IMR-90 (cell line): ENCODE measurements at places on chromosomes 2 and 18. TPM values are rescaled to one million over a fixed set of nuclear protein-coding genes. Genes with fewer than 3 reads are reported as not detected.

- peak; percentile 73 for DNase-seq
These were observed 50.3 kb upstream of the TLK1 start for GRCh38 chr2:171210864-171211431.

The PLEKHA3 gene
- 3.9 and 5.0 TPM in 2 replicates for total RNA-seq

DNA sequence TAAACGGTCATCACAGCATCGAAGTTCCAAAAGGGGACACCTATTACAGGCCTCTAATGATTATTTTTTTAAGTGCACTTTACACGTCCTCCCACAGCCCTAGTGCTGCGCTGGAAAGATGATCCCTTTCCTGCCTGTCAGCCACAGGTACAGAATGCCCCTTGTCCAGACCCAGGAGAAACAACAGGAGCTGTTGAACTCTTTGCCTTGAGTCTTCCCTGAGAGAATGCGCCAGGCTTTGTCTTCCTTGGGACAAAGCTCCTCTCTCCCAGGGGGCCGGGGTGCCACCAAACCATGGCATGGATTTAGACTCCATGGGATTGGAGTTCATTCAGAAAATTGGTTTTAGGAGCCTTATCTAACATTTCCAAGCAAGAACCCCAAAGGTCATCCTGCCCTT is 319.0 kb upstream of the SOX11 start:
- DNase-seq: no peak

- no peak for DNase-seq
These were observed 448.6 kb downstream of the BCL11A start for GRCh38 chr2:60104514-60105505.

The NEB gene
- under 0.01 TPM in 2 replicates for total RNA-seq

DNA sequence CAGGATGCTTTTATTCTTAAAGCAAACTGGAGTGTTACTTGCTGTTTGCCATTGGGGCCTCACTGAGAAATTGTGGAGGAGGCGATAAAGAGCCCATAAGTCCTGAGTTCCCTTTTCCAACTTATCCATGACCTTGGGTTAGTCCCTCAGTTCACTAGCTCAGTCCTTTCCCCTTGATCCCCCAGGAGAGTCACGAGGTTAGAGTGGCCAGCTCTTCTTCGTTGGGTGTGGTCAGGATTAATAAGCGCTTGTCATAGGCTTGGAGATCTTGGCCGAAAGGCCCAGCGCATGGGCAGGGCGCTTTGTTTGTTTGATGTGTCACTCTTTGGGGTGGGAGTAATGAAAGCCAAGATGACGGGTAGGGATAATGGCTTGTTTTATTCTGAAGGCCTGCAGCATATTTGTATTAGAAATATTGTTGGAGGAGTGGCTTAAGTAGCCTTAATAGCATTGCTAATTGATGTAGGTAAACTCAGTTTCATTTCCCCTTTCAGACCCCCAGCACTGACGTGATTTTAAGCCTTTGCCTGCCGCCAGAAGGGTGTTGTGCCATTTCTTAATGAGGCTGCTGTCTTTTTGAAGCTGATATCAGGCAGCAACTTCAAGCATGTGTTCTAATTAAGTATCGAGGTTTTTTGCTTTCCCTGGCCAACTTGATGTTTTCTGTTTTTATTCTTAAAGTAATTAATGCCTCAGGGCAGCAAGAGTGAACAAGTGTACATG is 15.7 kb downstream of the GRHL1 start:
- DNase-seq: no peak

DNA sequence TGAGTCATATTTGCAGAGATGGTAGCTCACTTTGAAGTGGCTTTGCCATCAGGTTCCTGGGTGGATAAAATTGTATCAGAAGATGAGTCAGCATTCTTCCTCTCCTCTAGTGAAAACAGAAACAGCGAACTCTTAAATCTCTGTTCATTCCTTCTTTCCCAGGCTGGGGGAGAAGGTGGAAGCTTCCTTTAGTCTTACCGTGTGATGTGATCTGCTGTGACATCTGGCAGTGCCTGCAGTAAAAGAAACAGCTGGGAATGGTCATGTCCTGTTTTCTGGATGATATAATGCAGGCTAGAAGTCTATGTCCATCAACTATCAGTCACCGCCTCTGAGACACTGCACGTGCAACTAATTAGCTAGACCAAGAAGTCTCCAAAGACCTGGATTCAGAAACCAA is 171.6 kb downstream of the VAPA start:
- DNase-seq: peak; percentile 38

GRCh38 chr2:132676999-132677398 is 7.0 kb upstream of the LYPD1 start:
- DNase-seq: no peak

DNA sequence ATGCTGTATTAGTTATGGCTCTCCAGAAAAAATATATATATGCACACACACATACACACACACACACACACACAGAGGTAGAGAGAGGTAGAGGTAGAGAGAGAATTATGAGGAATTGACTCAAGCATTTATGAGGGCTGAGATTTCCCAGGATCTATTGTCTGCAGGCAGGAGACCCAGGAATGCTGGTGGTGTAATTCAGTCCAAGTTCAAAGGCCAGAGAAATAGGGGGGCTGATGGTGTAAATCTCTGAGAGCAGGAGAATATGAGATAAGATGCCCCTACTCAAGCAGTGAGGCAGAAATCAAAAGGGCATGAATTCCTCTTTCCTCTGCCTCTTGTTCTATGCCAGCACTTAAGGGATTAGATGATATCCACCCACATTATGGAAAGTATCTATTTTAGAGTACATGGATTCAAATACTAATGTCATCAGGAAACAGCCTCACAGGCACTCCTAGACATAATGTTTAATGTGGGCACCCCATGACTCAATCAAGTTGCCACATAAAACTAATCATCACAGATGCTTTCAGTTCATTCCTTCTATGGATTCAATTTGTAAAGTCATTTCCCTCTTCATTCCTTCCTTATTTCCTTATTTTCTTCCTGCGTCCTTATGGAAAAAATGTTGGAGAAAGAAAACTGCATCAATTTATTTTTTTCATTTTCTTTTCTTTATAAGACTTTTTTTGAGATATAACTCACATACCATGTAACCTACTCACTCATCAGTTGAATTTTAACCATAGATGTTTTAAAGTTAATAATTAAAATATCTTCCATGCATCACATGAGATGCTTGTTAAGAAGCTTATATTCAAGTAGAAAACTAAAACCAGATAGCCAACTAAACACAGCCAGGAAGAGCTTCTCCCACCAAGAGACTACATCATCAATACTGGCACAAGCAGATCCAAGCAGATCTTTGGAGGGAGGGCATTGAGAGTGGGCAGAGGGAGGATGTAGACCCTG is 406.2 kb downstream of the MBD2 start:
- no peak for DNase-seq

The DSG2 gene
- 1.7 and 2.3 TPM in 2 replicates for total RNA-seq

DNA sequence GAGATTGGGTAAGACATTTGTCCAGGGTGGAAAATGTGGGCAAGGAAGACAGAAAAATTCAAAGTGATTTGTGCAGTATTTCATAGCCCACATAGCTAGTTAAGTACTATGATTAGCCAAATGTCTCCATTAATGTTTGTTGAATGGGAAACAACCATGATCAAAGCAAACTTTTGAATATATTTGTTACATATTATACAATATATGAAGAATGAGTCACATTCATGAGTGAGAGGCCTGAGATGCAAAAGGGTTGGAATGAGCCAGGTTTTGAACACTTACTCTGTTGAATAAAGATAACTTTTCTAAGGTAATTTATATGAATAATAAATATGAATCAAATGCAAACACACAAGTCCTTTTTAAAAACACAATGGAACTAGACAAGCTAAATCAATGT is 984.5 kb upstream of the CDH2 start:
- DNase-seq: peak; percentile 26

- no peak for DNase-seq
These were observed 557.9 kb downstream of the TNS1 start for GRCh38 chr2:217444932-217445331.

- no peak for DNase-seq
These were observed 3.6 kb downstream of the TTR start for GRCh38 chr18:31595121-31595771.

GRCh38 chr2:11811036-11811654 is 64.7 kb downstream of the LPIN1 start:
- DNase-seq: no peak

- DNase-seq: no peak
These were observed 39.6 kb downstream of the DOCK10 start for GRCh38 chr2:225002656-225003045.

The SH3RF3 gene
- total RNA-seq: 3.4 and 3.9 TPM in 2 replicates

DNA sequence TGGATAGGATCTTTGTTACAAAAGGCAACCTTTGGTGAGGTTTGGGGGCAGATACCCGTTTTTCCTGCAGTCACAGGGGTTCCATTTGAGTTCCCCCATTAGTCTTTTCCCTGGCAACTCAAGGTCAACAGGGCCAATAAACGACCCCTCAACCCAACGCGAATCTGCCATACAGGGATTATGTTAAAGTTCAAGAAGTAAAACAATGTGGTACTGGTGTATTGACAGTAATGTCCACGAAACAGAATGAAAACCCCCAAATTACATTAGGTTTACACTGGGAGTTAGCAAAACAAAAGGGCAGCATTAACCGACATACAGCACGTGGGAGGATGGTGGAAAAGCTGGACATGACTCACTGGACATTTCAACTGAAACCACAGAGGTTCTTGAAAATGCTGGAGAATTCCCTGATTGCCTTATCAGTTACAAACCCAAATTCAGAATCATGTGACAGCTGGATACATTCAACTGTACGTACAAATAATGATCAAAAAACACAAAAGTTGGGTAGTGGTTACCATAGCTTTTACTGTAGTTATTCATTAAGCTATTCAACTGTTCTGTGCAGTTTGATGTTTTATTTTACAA is 4.9 kb upstream of the IMP4 start:
- DNase-seq: peak; percentile 92

GRCh38 chr18:6021306-6022073 is 126.2 kb upstream of the TMEM200C start:
- DNase-seq: no peak

DNA sequence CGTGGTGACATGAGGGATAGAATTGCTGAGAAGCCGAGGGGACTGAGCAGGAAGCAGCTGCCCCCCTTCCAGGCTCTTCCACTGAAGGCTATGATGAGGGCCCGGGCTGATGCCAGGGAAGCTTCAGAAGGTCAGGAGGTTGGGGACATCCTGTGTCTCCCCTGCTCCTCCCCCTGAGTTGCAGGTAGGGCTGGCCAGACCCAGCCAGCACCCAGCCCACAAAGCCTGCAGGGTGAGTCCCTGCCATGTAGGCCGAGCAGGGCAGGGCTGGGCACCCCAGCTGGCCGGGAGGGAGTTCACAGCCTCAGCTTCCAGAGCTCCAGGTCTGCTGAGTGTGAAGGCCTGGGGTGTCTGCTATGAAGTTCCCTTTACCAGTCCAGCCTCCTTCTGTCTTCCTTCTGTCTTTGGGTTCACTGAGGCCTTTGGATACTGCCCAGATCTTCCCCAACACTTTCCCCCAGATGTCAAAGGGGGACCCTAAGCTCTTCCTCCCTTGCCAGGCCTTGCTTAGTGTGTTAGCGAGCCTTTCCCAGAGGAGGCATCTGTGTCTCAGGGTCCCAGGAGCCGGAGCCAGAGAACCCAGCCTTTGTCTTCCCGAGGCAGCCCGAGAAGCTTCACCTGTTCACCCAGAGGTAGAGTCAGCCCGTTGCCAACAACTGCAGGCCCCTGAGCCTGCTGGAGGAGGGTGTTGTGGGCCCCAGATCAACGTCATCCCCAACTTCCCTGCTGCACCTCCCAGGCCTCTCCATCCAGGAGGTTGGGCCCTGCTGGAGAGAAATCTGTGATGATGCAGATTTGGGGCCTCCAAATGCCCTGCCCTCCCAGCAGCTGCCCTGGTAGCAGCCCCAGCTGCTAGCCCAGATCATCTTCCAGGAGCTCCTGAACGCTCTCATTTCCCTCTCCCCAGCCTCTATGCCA is 3.6 kb upstream of the NCL start:
- no peak for DNase-seq

DNA sequence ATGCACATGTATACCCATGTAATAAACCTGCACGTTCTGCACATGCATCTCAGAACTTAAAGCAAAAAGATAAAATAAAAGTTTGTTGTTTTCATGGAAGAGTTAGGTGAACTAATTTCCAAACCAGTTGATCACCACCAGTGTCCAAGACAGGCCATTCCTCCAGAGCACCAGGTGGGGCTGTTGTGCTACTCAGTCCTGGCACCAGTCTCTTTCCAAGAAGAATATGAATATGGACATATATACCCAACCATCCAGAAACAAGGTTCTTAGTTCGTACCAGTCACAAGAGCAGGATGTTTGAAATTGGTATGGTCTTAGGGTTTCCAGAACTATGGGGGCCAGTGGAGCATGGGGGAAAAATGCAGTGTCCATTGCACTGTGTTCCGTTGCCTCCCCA is 17.2 kb upstream of the TNP1 start:
- no peak for DNase-seq

DNA sequence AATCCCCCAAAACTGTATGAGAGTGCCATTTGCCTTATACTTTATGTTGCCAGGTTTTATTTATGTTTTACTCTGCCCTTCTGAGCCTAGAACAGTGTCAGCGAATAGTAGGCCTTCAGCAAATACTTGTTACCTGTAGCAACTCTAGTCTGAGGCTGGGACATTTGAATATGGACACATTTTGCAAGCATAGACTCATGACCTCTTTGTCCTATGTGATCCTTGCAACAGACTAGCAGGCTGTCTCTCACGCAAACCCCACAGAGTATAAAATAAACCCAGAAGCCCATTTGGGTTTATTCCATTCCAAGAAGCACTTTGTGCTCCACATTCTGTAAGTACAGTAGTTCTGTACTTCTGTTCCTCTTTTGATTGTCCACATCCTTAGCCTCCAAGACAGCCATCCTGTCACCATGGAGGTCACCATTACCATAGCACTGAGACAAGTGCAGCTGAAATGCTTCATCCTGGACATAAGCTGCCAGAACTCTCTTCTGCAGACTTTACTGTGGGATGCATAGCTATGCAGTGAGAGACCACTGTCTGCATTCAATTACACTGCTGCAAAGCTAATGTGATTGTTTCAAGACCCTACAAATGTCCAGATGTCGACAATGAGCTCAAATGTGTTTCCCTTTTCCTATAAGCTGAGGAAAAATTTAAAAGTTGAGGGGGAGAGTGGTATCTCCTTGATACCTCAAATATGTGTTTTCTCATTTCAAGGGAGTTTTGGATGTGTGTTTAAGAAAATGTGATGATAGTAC is 425.7 kb downstream of the PID1 start:
- no peak for DNase-seq

DNA sequence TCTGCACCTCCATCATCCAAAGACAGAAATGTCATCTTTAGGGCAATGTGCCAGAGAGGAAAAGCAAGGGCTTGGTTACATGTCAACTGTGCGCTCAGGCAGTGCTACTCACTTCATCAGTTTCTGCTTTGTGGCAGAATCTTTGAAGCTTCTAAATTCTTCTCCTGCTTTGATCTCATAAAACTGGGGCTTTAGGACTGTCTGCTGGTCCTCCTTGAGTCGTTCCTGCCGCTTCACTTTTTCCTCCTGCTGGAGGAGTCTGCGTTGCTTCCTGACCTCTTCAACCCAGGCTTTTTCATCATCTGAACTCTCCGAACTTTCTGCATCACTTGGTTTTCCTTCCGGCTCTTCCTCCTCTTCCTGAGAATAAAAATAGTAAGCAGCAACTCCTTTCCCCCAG is 100.8 kb downstream of the NOL10 start:
- DNase-seq: no peak

The NT5C1B gene
- total RNA-seq: not detected in 2 replicates
